Activated CD4-positive, alpha-beta memory T cell treated with anti-CD3 and anti-CD28 coated beads, Interleukin-2, amount 10 ng/mL, durations not matched to agents 7 days and 5 days (primary cell): ENCODE measurements at places on chromosomes 1 and 21. TPM values are rescaled to one million over a fixed set of nuclear protein-coding genes. Genes with fewer than 3 reads are reported as not detected.

- DNase-seq: no peak
- H3K36me3 ChIP-seq: peaks cover 11% of the 10 kb centered on the region
- H3K4me1 ChIP-seq: peaks cover 3% of the 10 kb centered on the region
Observed at GRCh38 chr1:244305776-244306341, 145.8 kb downstream of the ADSS2 start.

- peaks cover 4% of the 10 kb centered on the region for H3K36me3 ChIP-seq
- peaks cover 43% of the 10 kb centered on the region for H3K27me3 ChIP-seq
- no peak overlapping the region for H3K27ac ChIP-seq
- H3K4me1 ChIP-seq: no peaks in the 10 kb centered on the region
Observed at GRCh38 chr1:33418811-33419210, 12.1 kb downstream of the PHC2 start.

GRCh38 chr1:42934541-42935312, 23.9 kb downstream of the SLC2A1 start:
- peaks cover 99% of the 10 kb centered on the region for H3K4me1 ChIP-seq
- peak overlapping the region; percentile 94 for H3K27ac ChIP-seq
- DNase-seq: peak; percentile 14
- no peak overlapping the region for H3K4me3 ChIP-seq
- H3K27me3 ChIP-seq: no peaks in the 10 kb centered on the region

LYPD8 gene
- total RNA-seq: not detected

GRCh38 chr1:237507005-237507404, 383.7 kb downstream of the ZP4 start:
- H3K4me3 ChIP-seq: no peak overlapping the region
- H3K4me1 ChIP-seq: peaks cover 4% of the 10 kb centered on the region
- no peak overlapping the region for H3K27ac ChIP-seq
- DNase-seq: no peak
- no peaks in the 10 kb centered on the region for H3K36me3 ChIP-seq

SH2D1B gene
- total RNA-seq: not detected

GRCh38 chr1:20534659-20535417, 17.5 kb upstream of the FAM43B start:
- H3K4me1 ChIP-seq: no peaks in the 10 kb centered on the region
- no peaks in the 10 kb centered on the region for H3K36me3 ChIP-seq
- no peak overlapping the region for H3K4me3 ChIP-seq
- H3K27me3 ChIP-seq: peaks cover 53% of the 10 kb centered on the region

DNA sequence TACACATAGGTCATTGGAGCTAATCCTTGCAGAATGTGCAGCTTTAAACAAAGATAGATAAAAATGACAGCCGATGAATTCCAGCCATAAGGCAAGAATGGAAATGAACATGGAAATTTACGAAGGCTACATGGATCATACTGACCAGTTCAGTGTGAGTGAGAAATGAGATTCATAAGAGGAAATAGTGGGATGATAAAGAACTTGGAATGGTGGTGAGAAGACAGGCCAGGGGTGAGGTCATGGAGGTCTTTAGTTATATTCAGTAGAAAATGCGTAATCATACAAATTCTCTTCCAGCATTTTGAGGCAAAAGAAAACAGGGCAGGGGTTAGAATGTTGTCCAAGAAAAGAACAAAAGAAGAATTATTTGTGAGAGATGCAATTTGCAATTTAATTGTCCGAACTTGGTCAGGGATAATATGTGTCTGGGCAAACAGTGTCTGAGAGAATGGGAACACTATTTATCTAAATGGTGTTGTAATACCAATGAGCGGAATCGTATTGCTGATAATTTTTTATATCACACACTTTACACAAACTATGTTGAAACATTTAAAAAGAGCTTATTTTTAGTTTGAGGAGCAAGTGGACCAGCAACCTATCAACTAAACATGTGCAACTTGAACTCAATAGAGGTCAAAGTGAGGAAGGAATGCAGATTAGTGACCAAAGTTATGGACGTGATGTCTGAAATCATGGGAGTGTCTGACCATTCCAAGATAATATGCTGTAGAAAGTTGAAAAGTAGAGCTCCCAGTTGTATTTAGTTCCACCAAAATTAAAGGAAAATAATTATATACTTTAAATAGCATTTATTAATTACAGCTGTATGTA, 739.0 kb upstream of the NCAM2 start:
- no peak overlapping the region for H3K27ac ChIP-seq
- H3K4me3 ChIP-seq: no peak overlapping the region
- DNase-seq: no peak
